ENCODE measurements at places on chromosomes 7 and 10.

DNA sequence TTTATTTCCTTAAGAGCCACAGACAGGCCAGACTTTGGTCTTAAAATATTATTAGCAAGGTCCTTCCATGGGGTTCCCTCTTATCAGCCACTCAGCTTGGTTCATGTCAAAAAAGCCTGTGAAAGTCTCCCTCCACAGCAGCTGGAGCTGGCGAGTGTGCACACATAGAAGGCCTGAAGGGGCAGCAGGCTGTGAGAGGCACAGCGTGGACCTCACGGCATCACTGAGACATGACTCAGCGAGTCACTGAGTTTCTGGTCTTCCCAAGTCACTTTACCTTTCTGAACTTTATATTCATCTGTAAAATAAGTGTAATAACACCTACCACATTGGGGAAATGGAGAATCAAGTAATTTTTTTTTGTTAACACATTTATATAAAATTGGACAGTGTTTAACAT is 8.7 kb downstream of the TAF3 start:
- DNase-seq = no peak

DNA sequence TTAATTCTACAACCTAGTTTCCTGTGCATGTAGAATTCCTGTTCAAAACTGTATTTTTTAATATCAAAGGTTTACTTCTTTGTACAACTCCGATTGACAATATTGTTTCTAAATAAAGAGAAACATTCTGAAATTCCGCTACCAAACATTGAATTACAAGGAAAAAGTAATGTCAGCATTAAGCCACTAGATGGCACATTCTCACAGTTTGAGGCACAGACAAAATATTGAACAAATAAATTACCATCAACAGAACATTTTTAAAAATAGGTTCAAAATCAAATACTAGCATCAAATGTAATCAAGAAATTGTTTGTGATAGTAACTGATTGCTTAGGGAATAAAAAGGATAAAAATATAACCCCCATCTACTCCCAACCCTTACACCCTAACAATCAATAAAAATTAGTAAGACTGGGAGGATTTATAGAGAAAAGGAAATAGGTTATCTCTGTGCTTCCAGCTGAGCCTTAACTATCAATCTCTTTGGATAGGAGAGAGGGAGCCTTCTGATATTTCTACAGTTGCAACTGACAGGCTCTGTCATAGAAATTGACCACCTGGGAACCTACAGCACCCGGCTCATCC is 86.6 kb upstream of the C7orf33 start:
- no peak for DNase-seq

GRCh38 chr7:148898845-148899484 is 14.9 kb upstream of the EZH2 start:
- no peak for DNase-seq

DNA sequence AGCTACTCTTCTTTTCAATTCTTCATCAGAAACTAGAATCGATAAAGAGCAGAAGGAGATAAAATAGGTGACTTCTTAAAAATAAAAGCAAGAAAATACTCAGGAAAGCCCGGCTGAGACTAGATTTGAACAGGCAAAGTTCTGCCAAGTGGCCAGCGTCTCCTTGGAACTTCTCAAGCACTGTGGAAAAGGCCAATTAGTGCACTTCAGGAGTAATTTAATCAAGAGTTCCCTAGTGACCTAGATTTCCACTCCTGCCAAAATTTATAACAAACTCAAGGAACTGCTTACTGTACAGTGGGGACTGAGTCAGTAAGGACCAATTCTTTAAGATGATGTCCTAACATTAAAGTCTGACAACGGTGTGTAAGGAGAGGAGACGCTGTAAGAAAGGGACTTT is 57.3 kb downstream of the CHCHD3 start:
- DNase-seq = no peak

GRCh38 chr7:143399151-143399550 is 9.5 kb downstream of the EPHA1 start:
- no peak for DNase-seq

GRCh38 chr10:74988832-74989561 is 122.5 kb upstream of the SAMD8 start:
- no peak for DNase-seq

GRCh38 chr10:64173826-64174225 is 652.6 kb downstream of the REEP3 start:
- no peak for DNase-seq

DNA sequence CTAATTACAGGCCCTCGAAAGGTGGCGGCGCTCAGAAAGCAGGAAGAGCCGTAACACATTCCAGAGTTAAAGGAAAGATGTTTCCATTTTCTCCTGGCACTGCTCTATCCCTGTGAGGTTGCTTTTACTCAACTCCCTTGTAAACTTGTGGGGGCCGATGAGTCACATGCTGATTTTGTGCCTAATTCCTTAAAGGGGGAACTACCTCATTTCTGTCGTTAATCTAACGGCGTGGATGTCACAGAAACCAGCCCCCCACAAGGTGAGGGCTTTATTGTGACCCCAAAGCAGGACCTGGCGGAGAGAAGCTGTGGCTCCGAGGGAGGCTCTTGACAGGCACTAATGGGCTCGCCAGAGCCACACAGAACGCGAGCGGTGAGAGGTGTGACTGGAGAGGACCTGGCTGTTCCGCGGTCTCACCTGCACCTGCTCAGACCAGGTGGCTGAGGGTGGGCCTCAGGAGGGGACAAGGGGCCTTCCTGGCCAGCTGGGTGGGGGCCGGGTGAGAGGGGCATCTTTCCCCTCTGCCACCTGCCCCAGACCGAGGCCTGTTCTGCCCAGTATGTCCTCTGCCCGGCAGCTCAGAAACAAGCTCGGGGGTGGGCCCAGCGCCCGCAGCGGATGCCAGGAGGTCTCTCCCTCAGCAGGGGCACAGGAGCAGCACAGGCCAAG is 50.9 kb downstream of the CALML3 start:
- no peak for DNase-seq

- DNase-seq = peak; percentile 42
These were observed 41.9 kb upstream of the PSMG3 start for GRCh38 chr7:1611708-1612241.

DNA sequence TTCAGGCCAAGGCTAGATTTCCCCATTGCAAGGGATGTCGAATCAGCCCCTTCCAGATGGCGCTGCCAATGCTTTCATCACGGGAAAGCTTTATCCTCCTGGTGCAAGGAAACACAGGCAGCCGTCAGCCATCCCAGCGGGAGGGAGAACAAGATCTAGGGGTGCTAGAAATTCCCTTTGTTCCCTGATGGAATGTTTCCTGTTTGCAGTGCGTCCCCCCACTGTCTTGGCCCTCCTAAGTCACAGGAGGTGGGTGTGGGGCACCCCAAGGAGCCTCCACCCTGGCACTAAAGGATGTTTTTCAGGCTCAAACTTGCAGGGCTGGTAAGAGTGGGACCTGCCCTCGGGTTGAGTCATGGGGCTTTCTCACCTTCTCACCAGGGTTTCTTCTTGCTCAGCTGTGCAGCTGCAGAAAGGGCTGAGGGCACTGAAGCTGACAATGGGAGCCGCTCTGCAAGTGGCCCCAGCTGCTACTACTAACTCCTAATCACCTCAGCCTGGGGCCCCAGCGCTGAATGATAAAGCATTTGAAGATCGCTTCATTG is 103.6 kb downstream of the PRPF18 start:
- DNase-seq = no peak

- DNase-seq = no peak
These were observed 98.5 kb downstream of the MCU start for GRCh38 chr10:72790216-72790990.

DNA sequence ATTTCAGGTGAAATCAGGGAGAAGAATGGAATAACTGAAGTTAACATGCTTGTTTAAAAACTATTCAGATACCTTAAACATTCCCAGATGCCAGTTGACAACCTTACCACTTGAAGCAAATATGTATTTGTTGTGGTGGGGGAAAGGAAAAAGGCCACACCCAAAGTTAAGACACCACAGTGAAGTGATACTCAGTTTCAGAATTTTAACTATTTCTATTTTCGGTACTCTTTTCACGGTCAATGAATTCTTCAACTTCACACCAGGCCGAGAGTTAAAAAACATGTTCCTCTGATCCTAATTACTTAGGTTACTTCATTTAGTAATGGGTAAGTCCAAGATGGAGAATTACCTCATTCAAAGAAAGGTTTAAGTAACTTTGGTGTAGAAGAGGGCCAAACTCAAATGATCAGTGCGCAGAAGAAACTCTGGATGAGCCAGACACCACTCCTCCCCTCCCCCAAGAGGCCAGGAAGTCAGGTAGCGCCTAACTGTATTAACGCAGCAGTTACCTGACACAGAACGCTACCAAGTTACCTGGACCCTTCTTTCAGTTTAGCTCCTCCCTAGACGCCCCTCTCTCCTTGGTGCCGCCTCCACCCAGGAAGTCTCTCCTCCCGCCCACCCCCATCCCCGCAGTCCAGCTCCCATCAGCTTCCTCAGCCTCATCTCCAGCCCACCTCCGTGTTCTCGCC is 700 bp downstream of the MTPN start:
- no peak for DNase-seq

DNA sequence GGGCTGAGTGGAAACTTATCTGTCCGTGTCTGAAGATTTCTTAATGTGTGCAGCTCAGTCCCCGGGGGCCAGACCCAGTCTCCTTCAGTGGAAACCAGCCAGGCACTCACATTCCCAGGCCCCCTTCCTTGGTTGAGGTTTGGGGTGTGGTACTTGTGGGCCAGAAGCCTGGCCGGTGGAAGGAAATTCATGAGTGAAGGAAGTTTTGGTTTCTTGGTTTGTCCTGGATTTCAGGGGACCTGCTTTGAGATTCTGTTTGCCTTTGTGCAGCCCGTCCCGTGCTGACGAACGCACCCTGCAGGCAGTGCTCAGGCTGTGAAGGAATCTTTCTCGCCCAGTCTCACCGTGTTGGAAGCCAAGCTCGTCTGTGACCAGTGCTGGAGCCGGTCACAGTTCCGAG is 2.9 kb downstream of the INPP5A start:
- peak; percentile 35 for DNase-seq

GRCh38 chr10:35089611-35090161 is 455 bp downstream of the CUL2 start:
- no peak for DNase-seq

DNA sequence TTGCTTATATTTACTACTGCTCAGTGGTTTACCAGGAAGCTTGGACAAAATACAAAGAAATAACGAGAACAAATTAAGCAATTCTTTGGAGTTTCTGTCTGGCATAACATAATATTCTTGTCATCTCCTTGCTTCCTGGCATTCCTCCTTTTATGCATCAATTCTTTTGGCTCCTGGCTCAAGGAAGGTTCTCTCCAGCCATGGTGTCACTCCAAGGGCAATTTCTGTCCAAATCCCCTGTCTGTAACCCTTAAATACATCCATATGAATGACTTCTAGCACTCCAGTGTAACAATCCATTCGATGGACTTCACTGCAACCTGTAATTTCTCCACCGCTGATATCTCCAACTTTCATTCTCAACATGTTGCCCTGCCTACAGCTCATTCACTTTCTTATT is 617.7 kb upstream of the ANKRD30A start:
- DNase-seq = no peak
